ENCODE measurements at places on chromosomes 16 and 17. TPM values are rescaled to one million over a fixed set of nuclear protein-coding genes. Genes with fewer than 3 reads are reported as not detected.

BLTP2 gene
- total RNA-seq, result 271 TPM

PSMC5 gene
- 145 TPM for total RNA-seq

ACAP1 gene
- total RNA-seq, result 2.7 TPM

IRF8 gene
- total RNA-seq, result 0.62 TPM

DOC2B gene
- total RNA-seq, result 1.5 TPM

- no peak for DNase-seq
Observed at GRCh38 chr17:40307001-40307730, 1.8 kb upstream of the RARA start.

DNA sequence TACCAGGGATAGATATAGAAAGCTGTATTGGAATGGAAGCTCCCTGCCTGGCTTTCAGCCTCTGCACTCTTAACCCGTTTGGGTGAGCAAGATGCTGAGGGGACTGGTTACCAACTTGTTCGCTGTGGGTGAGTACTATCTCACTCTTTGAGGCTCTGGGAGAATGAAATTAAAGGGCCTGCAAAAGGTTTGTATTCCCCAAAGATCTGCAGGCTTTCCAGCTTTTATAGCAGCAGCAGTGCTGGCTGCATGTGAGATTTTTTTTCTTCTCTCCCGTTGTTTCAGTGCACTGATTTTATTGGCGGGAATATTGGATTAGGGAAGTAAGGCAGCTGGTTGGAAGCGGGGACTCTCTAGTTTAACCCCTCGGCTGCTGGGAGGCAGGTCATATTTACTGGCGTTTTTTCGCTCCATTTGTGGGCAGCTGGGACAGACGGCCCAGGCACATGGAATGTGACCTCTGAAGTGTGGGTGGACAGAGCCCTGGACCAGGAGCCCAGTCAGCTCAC is 30.9 kb downstream of the C17orf75 start:
- DNase-seq, result no peak

- no peak for DNase-seq
Observed at GRCh38 chr17:64694207-64694606, 32.1 kb upstream of the SMURF2 start.

GRCh38 chr16:25593260-25593659 is 98.5 kb upstream of the HS3ST4 start:
- no peak for DNase-seq

GRCh38 chr17:30921544-30922196 is at the start of gene ADAP2:
Gene ADAP2 (plus strand): TSS chr17:30921945. CDS start chr17:30922015, 70 bp downstream.
- DNase-seq, result no peak

GRCh38 chr17:29148257-29148789 is 31.9 kb downstream of the MYO18A start:
- DNase-seq, result no peak

DNA sequence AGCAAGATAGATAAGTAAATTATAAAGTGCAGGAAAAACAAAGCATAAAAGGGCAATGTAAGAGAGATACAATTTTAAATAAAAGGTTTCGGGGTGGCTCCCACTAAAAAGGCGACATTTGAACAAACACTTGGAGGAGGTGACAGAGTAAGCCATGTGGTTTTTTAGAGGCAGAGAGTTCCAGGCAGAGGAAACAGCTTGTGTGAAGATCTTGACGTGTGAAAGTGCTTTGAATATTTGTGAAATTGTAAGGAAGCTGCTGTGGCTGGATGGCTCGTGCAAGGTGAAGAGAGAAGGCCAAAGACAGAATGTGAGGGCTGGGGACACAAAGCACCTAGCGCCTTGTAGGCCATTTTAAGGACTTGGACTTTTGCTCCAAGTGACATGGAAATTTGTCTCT is 28.6 kb upstream of the HYDIN start:
- DNase-seq, result no peak

DNA sequence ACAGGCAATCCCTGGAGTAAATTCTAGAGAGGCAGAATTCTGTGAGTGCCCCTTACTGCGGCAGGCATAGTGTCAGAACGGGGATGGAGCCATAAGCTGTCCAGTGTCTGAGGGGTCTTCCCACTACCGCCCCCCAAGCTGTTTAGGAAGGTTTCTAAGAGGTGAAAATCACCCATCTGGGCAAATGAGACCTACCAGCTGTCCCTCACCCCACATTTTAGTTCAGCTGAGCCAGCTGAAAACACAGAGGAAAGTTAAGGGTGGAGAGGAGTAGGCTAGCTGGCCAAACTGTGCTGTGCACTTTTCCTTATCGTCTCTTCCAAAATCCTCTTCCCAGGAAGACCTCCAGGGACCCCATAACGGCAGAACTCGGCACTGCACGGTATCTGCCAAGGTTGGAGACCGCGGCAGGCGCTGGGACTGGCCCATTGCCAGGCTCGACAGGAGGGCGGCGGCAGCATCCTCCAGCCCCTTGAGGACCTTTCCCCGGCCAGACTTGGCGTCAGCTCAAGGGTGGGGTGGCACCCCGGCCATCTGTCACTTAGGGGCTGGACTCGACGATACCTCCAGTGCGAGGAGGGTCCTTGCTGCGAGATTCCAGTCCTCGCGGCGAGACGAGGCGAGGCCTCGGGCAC is 955 bp downstream of the ACLY start:
- DNase-seq, result no peak
